MCF 10A (cell line): ENCODE measurements at places on chromosomes 6 and 20.
A peak's percentile ranks its signal among the peaks of the same experiment; 100 is the strongest.

DNA sequence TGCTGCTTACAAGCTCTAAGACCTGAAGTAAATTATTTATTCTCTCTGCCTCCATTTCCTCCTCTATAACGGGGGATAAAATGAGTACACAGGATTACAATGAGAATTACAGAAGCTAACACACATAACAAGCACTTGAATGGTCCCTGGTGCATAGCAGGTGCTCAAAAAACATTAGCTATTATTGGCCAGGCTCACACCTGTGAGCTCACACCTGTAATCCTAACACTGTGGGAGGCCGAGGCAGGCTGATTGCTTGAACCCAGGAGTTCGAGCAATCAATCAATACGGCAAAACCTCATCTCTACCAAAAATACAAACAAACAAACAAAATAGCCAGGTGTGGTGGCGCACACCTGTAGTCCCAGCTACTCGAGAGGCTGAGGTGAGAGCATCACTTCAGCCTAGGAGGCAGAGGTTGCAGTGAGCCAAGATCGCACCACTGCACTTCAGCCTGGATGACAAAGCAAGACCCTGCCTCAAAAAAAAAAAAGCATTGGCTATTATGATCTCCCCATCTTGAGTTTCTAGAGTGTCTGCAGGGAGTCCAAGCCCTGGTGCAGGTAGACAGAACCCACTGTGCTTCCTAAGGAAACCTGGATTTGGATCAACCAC lies 68.1 kb downstream of the PREX1 start:
- no peak for DNase-seq

DNA sequence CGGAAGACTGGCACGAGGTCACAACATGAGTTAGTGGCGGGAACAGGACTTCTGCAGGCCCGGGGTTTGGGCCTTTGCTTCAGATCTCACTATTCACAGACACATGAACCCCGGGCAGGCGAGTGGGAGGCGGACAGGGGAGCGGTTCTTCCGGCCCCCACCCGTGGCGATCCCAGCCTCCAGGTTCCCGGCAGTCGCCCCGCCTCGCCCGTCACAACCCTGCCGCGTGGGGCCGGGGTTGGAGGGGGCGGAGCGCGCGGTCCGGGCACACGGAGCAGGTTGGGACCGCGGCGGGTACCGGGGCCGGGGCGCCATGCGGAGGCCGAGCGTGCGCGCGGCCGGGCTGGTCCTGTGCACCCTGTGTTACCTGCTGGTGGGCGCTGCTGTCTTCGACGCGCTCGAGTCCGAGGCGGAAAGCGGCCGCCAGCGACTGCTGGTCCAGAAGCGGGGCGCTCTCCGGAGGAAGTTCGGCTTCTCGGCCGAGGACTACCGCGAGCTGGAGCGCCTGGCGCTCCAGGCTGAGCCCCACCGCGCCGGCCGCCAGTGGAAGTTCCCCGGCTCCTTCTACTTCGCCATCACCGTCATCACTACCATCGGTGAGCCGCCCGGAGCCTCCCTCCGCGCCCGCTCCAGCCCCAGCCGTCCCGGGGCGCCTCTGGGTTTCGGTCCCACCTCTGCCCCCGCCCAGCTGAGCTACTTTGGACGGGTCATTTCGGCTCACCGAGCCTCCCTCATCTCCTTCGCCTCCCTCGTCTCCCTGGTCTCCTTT lies at the start of gene KCNK15:
Gene KCNK15 (plus strand): TSS at position 268 of the 769 bp plus-strand sequence. CDS start 46 bp downstream, at position 314.
- no peak for DNase-seq

GRCh38 chr6:69647726-69648125 lies 149.1 kb downstream of the LMBRD1 start:
- no peak for DNase-seq

DNA sequence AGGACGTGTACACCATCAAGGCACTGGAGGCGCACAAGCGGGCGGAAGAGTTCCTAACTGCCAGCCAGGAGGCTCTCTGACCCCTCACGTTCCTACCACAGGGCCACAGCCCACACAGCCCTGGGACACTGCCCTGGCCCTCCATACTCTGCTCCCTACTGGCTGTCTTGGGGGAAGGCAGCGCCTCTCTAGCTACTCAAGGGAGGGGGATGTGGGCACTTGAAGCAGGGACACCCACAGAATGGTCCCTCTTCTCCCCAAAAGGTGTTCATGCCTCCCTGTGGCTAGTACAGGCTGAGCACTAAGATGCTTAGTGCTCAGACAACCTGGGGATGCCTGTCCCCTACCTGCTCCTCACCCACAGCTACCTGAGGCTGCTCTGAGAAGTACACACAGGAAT lies 2.5 kb downstream of the MEA1 start:
- DNase-seq, result no peak

DNA sequence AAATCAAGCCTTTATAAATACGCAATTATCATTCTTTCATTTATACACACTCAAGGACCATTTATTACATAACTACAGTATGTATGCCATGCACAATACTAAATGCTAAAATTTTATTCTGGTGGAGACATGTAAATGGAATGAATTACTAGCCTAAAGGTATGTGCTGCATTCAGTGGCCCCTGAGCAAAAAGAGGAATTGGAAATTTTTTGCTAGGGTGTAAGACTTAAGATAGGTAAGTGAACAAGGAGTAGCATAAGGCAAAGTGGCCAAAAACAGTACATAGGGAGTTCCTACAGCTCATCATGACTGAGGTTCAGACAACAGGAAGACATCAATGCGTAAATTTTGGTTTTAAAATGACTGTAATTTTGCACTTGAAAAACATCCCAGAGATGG lies 2.3 kb upstream of the MTFR2 start:
- DNase-seq, result peak; percentile 11

DNA sequence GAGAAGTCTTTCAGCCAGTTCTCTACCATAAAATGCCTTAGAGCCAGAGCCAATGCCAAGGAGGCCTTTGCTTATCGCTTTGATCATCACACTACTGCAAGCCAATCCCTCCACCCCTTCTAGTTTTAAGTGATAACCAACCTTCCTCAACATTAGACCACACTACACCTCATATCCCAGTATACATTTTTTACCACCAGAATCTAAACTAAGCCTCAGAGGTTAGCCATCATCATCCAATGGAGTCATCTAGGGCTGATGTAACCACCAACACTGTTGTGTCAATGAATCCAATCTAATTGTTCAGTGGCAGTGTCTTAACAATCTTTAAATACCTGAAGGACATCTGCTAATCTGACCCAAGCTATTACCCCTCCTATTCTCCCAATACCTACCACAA lies 6.4 kb downstream of the ZUP1 start:
- DNase-seq, result no peak

DNA sequence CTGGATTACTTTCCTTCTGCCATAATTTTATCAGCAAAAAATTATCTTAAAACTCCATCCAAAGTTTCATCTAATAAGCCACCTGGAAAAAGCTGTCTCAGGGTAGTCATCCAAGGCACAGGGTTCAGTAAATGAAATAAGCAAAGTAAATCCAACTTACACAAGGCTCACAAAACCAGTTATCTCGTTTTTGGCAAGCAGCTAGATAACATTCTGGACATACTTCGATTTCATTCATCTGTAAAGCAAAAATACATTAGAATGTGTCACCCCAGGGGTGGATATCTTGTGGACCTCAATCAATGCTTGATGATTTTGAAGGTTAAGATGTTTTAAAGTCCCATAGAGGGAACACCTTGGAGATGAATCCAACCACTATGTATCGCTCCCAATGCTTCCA lies 73.1 kb downstream of the ZMYND8 start:
- DNase-seq, result no peak

GRCh38 chr6:52872031-52872430 lies 31.4 kb upstream of the GSTA5 start:
- no peak for DNase-seq

GRCh38 chr6:39350723-39351505 lies 28.4 kb upstream of the KCNK16 start:
- DNase-seq, result no peak
